Midbrain (tissue), 1 donor: ENCODE measurements at places on chromosomes 3 and 15.
A peak's percentile ranks its signal among the peaks of the same experiment; 100 is the strongest.

DNA sequence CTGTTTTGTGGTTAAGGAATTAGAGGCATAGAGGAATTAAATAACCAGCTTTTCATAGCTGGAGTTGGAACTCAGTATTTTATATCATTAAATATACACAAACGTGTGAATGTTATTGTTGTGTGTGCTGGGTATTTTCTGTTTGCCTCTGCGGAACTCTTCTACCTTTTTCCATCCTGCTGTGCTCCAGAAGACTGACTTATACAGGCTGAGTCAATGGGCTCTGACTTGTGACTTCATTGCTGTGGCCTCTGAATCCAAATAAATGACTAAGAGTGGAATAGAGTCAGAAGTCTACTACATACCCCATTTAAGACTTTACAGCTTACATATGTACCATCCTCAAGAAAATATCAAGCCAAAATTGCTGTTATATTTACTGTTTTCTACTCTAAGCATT is 17.6 kb downstream of the ARIH1 start:
- DNase-seq, result no peak

GRCh38 chr3:46865031-46865507 is 1.8 kb upstream of the MYL3 start:
- no peak for DNase-seq

- DNase-seq, result no peak
Measured at GRCh38 chr15:100140527-100141308, 201.1 kb downstream of the ADAMTS17 start.

DNA sequence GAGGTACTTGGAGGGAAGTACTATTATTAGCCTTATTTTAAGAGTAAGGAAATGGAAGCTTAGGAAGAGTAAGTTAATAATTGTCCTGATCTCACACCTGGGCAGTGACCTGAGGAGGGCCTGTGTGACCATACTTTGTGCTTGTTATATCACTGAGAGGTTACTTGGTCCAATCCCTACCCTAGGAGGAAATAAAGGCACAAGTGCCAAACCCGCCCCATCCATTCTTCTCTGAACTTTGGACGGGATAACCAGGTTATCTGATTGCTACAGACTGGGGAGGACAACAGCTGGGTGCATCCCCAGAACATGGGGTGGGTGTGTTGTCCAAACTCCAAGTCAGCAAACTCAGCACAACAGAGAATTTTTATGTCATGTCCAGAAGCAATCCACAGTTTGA is 77.7 kb upstream of the NR2E3 start:
- DNase-seq, result no peak

- DNase-seq, result peak; percentile 16
Measured at GRCh38 chr3:173785004-173785403, 387.5 kb downstream of the NLGN1 start.

DNA sequence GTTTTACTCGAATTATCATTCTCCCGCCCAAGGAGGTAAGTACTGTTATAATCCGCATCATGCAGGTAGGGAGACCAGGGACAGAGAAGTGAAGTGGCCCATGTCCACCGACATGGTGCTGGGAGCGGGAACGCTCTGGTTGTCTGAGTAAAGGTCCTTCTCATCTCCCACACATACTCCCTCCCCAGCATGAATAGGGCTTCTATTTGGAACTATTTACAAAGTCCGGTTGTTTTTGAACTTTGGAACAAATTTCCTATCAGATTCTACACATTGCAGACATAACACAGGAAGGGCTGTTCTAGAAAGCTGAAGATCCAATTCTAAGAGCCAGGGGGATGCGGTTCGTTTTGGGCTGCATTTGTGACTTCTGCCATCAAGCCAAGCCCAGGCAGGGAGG is 94.8 kb upstream of the TLE3 start:
- DNase-seq, result no peak

GRCh38 chr3:111617912-111618601 is 22.9 kb upstream of the ZBED2 start:
- DNase-seq, result no peak

DNA sequence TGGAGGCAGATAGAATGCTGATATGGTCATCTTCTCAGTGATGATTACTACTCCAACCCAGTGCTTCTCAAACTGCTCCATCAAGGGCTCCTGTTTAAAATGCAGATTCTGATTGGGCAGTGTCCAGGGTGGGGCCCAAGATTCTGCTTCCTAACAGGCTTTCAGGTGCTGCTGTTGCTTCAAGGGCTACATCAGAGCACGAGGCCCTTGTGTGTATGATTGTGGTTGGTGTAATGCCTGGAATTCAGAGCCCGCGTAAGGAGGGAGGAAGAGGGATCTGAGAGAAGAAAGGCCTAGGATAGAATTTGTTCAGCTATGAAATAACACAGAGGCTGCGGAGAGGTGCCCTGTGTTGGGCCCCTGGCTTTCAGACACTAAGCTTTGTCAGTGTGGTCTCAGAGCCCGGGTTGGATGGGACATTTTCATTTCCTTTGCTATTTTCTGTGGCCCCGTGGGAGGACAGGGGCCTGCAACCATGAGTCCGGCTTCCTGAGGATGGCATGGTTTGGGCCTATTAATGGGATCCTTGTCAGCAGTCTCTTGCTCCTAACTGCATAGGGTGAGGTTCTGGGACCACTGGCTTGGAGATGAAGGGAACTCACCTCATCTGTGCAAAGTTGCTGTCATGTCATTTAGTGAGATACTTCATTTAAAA is 53.0 kb downstream of the ATP1B3 start:
- no peak for DNase-seq

DNA sequence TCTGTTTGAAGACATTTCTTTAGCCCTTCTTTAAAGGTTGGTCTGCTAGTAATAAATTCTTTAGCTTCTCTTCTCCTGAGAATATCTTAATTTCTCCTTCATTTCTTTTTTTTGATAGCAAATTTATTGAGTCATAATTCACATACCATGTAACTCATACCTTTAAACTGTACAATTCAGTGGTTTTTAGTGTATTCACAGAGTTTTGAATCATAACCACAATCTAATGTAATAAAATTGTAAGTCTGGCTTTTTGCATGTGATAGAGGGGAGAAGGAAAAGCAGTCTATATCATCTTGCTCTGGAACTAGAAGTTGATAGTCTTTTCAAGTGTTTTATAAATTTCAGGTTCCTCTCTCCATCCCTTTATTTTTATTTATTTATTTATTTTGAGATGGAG is 81.3 kb downstream of the APBA2 start:
- DNase-seq, result no peak

- no peak for DNase-seq
Measured at GRCh38 chr3:141655801-141656200, 82.3 kb upstream of the RNF7 start.

DNA sequence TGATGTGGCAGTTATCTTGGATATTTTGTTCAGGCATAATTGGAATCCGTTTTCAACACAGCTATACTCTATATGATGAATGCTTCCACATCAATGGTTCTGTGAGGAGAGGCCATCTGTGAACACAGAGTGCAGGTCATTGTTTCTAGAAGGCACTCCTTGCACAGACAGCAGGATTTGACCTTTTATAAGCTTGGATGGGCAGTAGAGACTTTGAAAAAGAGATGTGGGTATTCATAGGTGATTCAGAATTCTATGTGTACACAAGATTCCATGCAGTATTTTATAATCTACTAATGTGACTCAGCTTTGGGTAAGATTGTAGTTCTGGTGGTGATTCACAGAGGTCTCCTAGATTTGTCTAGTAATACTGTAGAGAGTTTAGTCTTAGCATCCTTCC is 12.5 kb downstream of the ARPP21 start:
- no peak for DNase-seq

DNA sequence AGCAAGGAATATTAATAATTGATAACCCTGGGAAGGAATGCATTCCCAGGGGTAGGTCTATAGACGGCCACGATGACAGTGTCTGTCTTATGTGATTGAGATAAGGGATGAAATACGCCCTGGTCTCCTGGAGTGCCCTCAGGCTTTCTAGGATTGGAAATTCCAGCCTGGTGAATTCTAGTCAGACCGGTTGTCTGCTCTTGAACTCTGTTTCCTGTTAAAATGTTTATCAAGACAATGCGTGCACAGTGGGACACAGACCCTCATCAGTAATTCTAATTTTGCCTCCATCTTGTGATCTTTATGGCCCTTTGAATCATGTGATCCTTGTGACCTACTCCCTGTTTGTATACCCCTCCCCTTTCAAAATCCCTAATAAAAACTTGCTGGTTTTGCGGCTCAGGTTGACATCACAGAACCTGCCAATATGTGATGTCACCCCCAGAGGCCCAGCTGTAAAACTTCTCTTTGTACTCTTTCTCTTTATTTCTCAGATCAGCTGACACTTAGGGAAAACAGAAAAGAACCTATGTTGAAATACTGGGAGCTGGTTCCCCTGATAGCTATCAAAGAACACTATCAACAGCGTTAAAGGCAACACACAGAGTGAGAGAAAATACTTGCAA is 183.3 kb downstream of the PDE8A start:
- no peak for DNase-seq

- DNase-seq, result no peak
Measured at GRCh38 chr3:139121513-139122220, 77.0 kb upstream of the PRR23C start.

DNA sequence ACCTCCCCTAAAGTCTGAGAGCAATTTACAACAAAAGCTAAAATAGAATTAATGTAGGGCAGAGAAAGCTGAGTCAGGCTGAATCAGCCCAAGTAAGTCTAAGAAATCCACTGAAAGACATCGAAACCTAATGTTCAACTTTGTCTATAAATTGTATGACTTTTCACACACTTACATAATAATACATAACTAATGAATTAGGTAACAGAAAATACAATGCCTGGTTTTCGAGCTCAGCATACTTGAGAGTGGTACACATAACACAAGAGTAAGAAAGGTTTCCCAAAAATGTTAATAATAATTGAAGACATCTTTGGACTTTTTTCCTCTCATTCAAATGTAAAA is 55.3 kb upstream of the VGLL4 start:
- no peak for DNase-seq

DNA sequence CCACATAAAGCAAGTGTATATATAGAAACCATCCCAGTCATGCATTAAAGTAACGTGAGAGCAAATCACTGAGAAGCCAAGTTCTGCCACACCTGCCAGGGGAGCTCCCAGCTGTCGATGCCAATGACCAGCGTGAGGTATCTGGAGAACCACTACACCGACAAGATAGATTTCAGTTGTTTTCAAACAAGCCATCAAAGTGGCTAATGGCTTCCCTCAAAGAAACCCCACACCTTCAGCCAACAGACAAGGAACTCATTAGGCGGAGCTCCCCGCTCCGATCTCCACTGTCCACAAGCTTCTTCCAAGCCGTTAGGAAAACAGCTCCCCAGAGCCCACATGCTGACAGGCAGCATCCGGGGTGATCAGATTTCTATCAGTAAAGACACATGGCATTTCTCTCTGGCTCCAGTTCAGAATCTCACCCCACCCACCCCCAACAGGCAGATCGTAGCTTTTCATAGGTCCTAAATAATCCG is 54.2 kb upstream of the SPATA12 start:
- DNase-seq, result no peak

GRCh38 chr3:183193762-183194689 is 31.5 kb upstream of the LAMP3 start:
- DNase-seq, result no peak

DNA sequence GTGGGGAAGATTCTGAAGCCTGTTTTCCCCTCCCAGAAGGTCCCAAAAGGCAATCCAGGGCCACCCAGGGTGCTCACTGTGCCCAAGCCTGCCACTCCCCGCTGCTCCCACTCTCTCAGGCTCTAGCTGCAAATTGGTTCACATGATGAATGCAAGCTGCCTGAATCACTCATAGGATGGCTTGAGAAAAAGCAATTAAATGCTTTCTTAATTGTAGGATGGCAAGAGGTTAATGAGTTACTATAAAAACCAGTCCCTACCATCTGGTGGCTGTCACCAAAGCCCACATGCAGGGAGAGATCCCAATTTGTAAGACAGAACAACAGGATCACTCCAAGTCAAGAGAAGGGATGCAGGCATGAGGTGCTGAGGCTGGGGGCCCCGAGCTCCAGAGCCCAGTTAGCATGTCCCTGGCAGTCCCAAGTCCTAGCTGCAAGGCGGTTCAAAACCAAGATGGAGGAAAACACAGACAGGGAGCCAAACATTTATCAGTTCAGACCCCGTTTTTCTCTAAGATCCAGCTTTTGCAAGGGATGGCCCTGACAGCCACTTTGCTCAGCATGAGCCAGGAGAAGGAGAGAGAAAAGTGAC is 207.1 kb downstream of the UACA start:
- no peak for DNase-seq

DNA sequence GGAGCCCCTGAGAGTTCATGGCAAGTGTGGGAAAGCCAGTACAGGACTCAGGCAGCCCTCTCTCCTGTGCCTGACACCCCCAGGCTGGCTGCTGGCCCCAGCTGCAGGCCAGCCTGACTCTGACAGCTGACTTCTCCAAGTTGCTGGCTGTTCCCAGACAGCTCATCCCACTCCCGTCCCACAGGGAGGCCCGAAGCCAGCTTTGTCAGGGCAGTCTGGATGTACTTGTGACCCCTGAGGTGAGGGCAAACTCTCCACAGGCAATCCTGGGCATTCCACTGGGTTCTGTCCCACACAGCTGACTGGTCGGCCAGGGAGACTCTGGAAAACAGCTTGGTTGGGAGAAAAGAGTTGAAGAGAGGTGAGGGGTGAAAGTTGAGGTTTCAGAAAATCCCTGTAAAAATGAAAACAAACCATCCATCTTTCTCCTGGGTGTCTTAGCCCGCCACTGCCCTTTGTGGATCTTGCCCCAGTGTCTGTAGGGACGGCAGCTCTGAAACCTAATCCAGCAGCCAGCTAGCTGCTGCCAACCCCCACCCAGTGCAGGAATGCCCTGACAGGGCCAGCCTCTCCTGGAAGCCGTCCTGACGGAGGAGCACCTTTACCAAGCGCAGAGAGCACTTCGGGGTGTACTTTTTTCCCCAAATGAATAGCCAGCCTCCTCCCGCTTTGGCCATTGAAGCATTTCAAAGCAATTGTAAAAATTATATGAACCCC is 87.9 kb downstream of the DNAJB8 start:
- DNase-seq, result no peak

- DNase-seq, result peak; percentile 58
Measured at GRCh38 chr15:74956648-74957475, at the start of gene RPP25. Gene RPP25 (minus strand): TSS chr15:74956772. CDS start chr15:74956583, 189 bp downstream.

DNA sequence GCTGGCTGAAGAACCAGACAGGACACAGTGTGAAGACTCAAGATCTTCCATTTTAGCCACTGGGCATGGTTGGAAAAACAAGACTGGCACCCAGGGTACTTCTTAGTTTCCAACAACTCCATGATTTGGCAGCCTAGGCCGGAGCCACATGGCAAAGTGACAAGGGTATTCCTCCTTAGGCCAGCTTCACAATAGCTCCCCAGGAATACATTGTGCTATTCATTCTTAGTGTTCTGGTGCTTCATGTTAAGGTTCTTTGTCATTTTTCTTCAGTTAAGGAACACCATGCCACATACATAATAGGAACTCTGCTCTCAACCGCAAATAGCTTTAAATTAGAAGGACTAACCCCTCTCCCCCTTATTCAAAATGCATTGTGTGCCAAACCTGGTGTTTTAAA is 8.0 kb upstream of the FILIP1L start:
- DNase-seq, result peak; percentile 5

DNA sequence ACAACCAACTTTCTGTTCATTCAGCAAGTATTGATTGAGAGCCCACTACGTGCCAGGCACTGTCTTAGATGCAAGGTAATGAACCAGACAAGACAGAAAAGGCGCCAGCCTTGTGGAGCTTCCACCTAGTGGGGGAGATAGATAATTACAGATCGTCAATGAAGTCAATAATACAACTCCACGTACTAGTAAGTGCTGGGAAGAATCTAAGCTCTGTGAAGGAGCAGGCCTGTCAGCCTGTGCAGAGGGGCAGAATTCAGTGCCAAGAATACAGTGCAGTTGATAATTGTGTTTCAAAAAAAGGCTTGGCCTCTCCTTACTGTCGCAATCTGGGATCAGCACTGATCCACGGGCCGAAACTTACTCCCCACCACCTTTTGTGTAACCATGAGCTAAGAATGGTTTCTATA is 186.3 kb downstream of the FEZF2 start:
- no peak for DNase-seq
